ENCODE measurements at places on chromosomes 7 and 10. TPM values are rescaled to one million over a fixed set of nuclear protein-coding genes. Genes with fewer than 3 reads are reported as not detected.

The CCL26 gene
- not detected for total RNA-seq

The HOXA10 gene
- 0.28 TPM for total RNA-seq

The AFAP1L2 gene
- total RNA-seq: under 0.01 TPM

The CLRN3 gene
- total RNA-seq: not detected

The COL1A2 gene
- 1,211 TPM for total RNA-seq

The MLLT10 gene
- total RNA-seq: 29.0 TPM

- no peaks in the 10 kb centered on the region for H3K4me1 ChIP-seq
- no peaks in the 10 kb centered on the region for H3K27me3 ChIP-seq
Observed at GRCh38 chr10:83978681-83979383, 160.5 kb upstream of the GHITM start.

DNA sequence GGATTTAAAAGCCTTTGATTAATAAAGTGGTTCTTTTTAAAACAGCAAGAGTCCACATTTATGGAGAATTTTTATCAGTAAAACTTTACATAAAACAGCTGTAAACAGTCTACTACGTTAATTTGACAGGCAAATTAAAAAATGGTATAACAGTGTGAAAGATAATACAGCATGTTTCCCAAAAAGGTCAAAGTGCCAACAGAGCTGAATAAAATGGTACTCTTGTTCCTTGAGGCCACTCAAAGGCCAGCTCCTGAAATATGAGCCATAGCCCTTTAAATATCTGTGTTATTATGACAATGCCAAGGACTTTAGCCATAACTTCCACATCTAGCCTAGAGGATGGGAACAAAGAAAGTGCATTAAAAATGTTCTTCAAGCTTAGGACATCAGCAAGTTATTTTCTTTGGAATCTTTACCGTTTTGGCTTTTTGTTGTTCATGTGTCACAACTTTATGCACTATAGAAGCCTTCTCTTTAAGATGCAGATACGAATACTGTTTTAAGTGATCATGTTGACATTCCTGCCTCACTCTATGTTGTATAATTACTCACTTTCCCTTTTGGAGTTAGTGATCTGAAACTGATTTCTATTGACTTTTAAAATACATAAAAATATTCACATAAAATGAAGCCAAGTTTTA, 165.6 kb downstream of the RNLS start:
- H3K4me3 ChIP-seq: no peak overlapping the region
- no peaks in the 10 kb centered on the region for H3K36me3 ChIP-seq
- H3K4me1 ChIP-seq: no peaks in the 10 kb centered on the region
- DNase-seq: no peak
- peaks cover 3% of the 10 kb centered on the region for H3K27me3 ChIP-seq

DNA sequence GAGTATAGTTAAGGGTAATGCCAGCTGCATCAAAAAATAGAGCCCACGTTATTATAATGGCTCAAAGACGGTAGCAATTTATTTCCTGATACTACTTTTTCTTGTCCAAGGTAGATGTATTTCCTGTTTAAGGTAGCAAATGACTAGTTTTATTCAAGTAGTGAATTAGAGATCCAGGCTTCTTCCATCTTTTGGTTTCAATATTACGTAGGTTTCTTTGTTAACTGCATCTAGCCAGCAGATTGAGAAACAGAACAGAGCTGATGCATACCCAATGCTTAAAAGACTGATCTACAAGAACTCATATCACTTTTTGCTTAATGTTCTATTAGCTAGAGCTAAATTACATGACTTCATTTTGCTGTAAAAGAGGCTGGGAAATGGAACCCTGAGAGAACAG, 992.1 kb downstream of the NRG3 start:
- no peaks in the 10 kb centered on the region for H3K4me1 ChIP-seq
- no peaks in the 10 kb centered on the region for H3K27me3 ChIP-seq
- no peaks in the 10 kb centered on the region for H3K36me3 ChIP-seq
- DNase-seq: no peak

GRCh38 chr10:24722676-24723385, 856 bp downstream of the ARHGAP21 start:
- peaks cover 4% of the 10 kb centered on the region for H3K4me1 ChIP-seq
- no peaks in the 10 kb centered on the region for H3K27me3 ChIP-seq
- peaks cover 6% of the 10 kb centered on the region for H3K36me3 ChIP-seq
- peak overlapping the region; percentile 49 for H3K27ac ChIP-seq

- H3K36me3 ChIP-seq: no peaks in the 10 kb centered on the region
- no peaks in the 10 kb centered on the region for H3K27me3 ChIP-seq
- H3K4me3 ChIP-seq: no peak overlapping the region
- DNase-seq: no peak
- no peaks in the 10 kb centered on the region for H3K4me1 ChIP-seq
- no peak overlapping the region for H3K27ac ChIP-seq
Observed at GRCh38 chr7:65285906-65286864, 87.5 kb upstream of the ZNF92 start.

Measured in IMR-90 (cell line).